Activated gamma-delta T cell treated with anti-CD3 and anti-CD28 coated beads, Interleukin-2, amount 50 U/mL, for 16 hours (primary cell): ENCODE measurements at places on chromosomes 1 and 21.

DNA sequence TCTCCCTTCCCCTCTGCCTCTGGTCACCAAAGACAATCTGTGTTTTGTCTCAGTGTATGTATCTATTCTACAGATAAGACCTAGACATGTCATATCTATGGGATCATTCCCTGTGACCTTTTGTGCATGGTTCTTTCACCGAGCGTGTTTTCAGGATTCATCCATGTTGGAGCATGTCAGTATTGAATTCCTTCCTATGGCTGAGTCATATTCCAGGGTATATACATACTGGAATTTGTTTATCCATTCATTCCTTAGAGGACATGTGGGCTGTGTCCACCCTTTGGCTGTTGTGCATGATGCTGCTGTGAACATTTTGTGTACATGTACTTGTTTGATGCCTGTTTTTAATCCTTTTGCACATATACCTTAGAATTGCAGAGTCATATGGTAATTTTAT lies 69.9 kb downstream of the NFASC start:
- DNase-seq = no peak

DNA sequence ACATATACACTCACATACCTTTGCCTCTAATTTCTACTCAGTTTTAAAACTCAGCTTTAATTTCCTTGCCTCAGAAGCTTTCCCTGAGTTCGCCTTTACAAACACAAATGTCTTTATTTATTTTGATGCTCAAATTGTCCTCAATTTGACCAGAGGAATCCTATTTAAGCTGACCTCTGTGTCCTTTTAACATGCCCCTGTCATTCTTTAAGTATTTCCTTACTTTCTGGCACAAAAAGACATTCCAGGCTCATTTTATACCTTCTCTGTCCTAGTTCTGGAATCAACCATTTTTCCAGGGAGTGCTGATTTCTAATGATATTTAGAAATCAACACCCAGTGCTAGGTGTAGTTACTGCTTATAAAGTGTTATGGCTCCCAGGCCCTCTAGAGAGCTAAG lies 82.5 kb downstream of the OSBPL9 start:
- no peak for DNase-seq

- DNase-seq = no peak
Measured at GRCh38 chr21:43944078-43944633, 68.0 kb upstream of the TRAPPC10 start.

- DNase-seq = no peak
Measured at GRCh38 chr1:95686217-95686616, 452.2 kb downstream of the RWDD3 start.

DNA sequence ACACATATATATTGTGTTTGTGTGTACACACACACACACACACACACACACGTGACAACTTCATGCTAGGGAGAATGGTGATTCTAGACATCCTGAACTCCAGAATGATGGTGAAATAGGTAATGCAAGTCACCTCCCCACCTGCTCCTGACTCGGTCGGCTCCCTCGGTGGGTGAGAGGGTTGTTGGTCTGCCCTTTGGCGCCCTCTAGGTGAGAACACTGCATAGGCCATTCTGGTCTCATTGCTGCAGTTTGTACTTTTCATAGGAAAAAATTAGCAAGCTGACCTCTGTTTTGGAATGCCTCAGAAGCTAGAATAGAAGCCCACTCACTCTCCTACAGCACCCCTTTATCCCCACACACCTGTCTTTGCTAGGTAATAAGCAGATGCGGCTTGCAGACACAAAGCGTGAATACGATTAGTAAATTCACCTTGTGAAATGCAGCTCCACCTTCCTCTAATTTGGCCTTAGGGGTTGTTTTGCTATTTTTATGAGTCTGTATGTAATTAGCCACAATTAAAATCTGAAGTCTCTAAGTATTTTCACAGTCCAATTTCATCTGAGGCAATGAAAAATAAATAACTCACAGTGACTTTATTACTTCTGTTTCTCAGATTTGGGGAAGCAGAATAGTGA lies 130.0 kb upstream of the KCNJ15 start:
- DNase-seq = peak; percentile 9

DNA sequence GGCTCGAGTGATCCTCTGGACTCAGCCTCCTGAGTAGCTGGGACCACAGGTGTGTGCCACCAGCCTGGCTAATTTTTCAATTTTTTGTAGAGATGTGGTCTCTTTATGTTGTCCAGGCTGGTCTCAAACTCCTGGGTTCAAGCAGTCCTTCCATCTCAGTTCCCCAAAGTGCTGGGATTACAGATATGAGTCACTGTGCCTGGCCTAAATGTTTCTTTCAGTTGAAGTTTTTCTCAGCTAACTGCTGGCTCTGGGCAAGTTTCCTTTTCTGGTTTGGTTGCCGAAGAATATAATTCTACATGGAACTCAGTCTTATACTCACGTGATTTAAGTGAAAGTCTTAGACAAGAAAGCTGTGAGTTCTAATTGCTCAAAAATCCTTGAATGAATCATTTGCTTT lies 57.0 kb downstream of the SASS6 start:
- no peak for DNase-seq

DNA sequence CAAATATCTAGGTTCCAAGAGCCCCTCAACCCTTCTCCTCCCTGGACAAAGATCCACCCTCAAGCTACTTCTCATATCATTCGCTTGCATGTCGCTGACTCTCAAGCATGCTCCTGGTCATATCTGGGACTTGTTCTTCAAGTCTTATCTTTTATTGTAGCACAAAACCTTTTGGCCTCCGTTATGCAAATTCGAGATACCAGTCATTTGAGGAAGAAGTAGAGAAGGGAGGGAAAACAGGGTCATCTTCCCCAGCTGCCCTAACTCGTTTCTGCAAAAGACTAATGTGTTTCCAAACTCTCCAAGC lies 63.8 kb upstream of the ETS2 start:
- DNase-seq = no peak

DNA sequence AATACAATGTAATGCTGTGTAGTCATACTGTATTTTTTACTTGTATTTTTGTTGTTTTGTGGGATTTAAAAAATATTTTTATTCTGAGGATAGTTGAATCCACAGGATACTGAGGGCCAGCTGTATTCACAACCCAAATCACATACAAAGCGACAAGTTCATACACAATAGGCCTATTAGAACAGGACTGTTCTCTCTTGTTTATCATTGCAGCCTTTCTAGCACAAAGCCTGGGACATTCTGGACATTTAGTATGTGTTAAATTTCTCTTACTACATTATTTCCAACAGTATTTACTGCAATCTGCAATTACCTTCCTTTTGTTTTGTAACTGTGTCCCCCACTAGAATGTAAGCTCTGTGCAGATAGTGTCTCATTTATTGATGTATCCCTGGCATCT lies 65.4 kb downstream of the SLC35A3 start:
- DNase-seq = no peak

- DNase-seq = no peak
Measured at GRCh38 chr1:212727386-212728181, 27.9 kb upstream of the BATF3 start.

DNA sequence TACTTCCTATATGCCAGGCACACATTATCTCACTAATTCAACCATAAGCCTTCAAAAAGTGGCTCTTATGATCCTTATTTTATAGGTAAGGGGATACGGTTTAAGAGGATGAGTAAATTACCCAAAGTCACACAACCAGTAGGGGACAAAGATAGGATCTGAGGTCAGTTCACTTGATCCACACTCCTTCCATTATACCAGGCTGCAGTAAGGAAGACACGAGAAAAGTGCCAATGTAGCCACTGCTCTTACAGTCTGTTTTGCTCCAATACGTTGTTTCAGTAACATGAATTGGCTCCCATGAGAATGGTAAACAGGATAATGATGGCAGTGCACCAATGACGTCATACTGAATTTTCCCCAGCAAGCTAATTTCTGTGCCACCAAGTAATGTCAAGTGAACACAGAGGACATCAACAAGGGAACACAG lies 15.4 kb upstream of the GUCA2A start:
- no peak for DNase-seq

DNA sequence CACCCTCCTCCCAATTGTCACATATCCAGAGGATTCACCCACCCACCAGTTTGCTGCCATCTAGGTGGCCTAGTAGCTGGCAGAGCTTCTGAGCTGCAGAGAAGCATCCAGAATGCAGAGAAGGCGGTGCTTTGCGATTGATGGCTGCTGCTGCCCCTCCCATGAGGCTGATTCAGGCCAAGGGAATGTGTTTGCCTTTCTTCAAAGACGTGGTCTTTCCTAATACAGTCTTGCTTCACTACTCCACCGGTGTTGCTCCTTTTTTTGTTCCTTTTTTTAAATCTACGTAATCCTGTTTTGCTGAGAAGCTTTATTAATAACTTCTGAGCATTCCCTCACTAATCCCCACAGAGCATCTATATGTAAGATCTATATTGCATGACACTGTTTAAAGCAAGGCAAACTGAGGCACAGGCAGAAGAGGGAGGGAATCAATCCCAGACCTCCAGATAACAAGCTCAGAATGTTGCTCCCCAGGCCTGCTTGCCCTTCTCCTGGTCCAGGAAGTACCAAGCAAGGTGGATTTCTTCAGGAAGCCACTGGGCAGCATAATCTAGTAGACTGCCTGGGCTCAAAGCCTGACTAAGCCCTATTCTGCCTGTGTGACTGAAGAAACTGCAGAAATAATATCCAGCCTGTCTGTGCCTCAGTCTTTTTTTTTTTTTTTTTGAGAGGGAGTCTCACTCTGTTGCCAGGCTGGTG lies 275.5 kb upstream of the FMN2 start:
- DNase-seq = no peak

- DNase-seq = no peak
Measured at GRCh38 chr1:231206856-231207255, 34.2 kb upstream of the GNPAT start.

DNA sequence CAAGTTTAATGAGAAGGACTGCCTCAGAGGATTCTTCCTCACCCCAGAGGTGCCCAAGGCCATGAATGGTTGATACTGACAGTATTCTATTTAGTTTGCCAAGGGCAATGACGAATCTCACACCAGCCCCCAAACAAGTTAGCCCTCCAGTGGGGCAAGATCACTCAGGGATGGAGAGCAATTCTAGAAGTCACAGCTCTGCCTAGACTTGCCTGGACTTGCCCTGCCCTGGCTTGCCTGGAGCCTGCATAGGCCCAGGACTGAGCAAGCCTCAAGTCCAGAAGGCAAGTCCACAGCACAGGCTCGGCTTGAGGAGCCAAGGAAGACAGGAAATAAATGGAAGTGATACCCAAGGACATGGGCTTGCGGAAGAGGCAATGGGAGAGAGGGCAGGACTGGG lies 39.5 kb upstream of the RGS16 start:
- no peak for DNase-seq
